ENCODE measurements at places on chromosomes 13 and 19. TPM values are rescaled to one million over a fixed set of nuclear protein-coding genes. Genes with fewer than 3 reads are reported as not detected.

DNA sequence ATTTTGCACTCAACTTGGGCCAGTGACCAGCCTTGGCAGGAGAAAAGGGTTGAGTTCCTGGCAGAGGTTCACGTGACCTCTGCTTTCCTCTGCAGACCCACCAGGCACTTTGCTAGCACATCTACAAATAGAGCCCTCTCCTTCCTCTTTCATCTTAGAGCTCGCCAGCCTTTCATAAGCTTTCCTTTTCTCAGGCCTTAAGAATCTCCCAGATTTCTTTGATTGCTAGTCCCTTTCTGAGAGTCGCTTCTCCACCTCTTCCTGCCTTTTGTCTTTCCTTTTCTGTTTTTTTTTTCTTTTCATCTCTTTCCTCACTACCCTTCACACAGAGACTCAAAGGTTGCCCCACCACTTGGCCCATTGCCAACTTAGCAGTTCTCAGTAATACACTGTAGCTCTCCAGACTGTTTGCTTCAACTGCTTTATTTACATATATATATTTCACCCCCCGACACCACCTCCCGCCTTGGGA, 375.7 kb upstream of the SPRY2 start:
- no peak overlapping the region for H3K27ac ChIP-seq
- H3K36me3 ChIP-seq: no peaks in the 10 kb centered on the region
- H3K4me3 ChIP-seq: no peak overlapping the region
- H3K4me1 ChIP-seq: no peaks in the 10 kb centered on the region

DNA sequence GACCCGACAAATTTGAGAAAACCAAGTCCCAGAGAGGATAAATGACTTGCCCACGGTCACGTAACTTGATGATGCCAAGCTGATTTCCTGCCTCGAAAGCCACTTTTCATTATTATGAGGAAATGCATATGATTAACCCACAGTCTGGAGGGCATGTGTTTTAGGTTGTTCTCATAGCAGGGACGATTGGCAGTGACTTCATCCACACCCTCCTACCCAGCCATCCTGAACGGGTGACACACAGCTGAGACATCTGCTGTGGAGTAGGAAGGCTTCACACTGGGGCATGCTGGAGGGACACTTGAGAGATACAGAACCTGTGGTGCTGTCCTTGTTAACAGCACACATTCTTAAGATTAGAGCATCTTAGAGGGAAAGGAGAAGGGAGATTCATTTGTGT, 65.4 kb upstream of the WDFY2 start:
- no peaks in the 10 kb centered on the region for H3K36me3 ChIP-seq
- H3K4me1 ChIP-seq: 0 out of 2 replicates have a peak, but pooled peaks cover 3% of the 10 kb centered on the region
- H3K27me3 ChIP-seq: no peaks in the 10 kb centered on the region
- H3K4me3 ChIP-seq: no peak overlapping the region
- H3K27ac ChIP-seq: no peak overlapping the region

- no peak overlapping the region for H3K27ac ChIP-seq
- H3K36me3 ChIP-seq: no peaks in the 10 kb centered on the region
- no peaks in the 10 kb centered on the region for H3K27me3 ChIP-seq
- H3K4me1 ChIP-seq: peaks cover 5% of the 10 kb centered on the region
- DNase-seq: no peak
- no peak overlapping the region for H3K4me3 ChIP-seq
Measured at GRCh38 chr19:12868540-12869112, 12.6 kb downstream of the DNASE2 start.

- H3K4me3 ChIP-seq: no peak overlapping the region
- no peak overlapping the region for H3K27ac ChIP-seq
- peaks cover 11% of the 10 kb centered on the region for H3K4me1 ChIP-seq
- H3K27me3 ChIP-seq: no peaks in the 10 kb centered on the region
Measured at GRCh38 chr13:42607546-42607945, 33.6 kb downstream of the TNFSF11 start.

GRCh38 chr19:41323430-41324125, 13.6 kb downstream of the CCDC97 start:
- H3K4me1 ChIP-seq: peaks cover 30% of the 10 kb centered on the region
- H3K27me3 ChIP-seq: no peaks in the 10 kb centered on the region
- no peak overlapping the region for H3K27ac ChIP-seq
- H3K36me3 ChIP-seq: peaks cover 33% of the 10 kb centered on the region
- H3K4me3 ChIP-seq: no peak overlapping the region

DNA sequence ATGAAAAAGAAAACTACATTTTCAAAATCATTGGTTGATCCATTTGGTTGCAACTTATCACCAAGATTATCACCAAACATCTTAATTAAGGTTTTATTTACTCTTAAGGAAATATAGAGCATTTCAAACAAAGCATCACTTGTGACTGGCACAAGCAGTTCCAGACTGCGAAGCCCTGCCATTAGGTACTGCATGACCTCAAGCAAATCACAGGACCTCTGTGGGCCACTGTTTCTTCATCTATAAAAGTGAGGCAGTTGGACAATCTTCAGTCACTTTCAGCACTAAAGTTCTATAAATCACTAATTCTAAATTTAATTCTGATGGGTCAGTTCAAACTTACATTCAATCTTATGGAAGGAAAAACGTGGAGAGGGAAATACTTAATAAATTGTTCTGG, 2.0 kb downstream of the ELF1 start:
- DNase-seq: no peak
- peak overlapping the region; percentile 100 for H3K27ac ChIP-seq
- H3K27me3 ChIP-seq: no peaks in the 10 kb centered on the region
- peak overlapping the region; percentile 90 for H3K4me3 ChIP-seq
- peaks cover 11% of the 10 kb centered on the region for H3K4me1 ChIP-seq
- H3K36me3 ChIP-seq: no peaks in the 10 kb centered on the region

DNA sequence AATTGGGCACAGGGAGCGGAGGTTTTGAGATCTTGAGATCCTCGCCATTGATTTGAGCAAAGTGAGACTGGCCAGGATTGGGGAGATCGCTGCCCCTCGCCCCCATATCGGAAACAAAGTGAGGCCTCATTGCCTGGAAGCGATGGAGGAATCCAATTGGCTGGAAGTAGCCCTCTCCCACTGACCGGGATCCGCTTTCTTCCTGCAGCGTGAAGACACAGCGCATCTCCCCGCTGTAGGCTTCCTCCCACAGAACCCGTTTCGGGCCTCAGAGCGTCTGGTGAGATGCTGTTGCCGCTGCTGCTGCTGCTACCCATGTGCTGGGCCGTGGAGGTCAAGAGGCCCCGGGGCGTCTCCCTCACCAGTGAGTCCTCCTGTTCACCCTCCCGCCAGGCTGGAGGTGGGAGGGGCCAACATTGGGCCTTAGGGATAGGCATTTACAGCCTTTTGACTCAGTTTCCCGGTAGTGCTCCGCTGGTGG, 438 bp downstream of the PRKCSH start:
- peak overlapping the region; percentile 99 for H3K4me3 ChIP-seq
- peaks cover 9% of the 10 kb centered on the region for H3K36me3 ChIP-seq
- peak overlapping the region; percentile 86 for H3K27ac ChIP-seq
- peaks cover 11% of the 10 kb centered on the region for H3K4me1 ChIP-seq

GRCh38 chr13:74550039-74550438, 415.8 kb upstream of the KLF12 start:
- no peak overlapping the region for H3K27ac ChIP-seq
- H3K27me3 ChIP-seq: no peaks in the 10 kb centered on the region
- H3K36me3 ChIP-seq: no peaks in the 10 kb centered on the region

GRCh38 chr19:46828484-46828883, 22.2 kb downstream of the AP2S1 start:
- H3K27me3 ChIP-seq: no peaks in the 10 kb centered on the region
- no peak for DNase-seq
- peaks cover 12% of the 10 kb centered on the region for H3K4me1 ChIP-seq
- H3K27ac ChIP-seq: no peak overlapping the region

GRCh38 chr19:46287585-46287984, 9.3 kb upstream of the HIF3A start:
- H3K4me3 ChIP-seq: no peak overlapping the region
- no peaks in the 10 kb centered on the region for H3K27me3 ChIP-seq
- H3K4me1 ChIP-seq: no peaks in the 10 kb centered on the region
- H3K27ac ChIP-seq: no peak overlapping the region

DNA sequence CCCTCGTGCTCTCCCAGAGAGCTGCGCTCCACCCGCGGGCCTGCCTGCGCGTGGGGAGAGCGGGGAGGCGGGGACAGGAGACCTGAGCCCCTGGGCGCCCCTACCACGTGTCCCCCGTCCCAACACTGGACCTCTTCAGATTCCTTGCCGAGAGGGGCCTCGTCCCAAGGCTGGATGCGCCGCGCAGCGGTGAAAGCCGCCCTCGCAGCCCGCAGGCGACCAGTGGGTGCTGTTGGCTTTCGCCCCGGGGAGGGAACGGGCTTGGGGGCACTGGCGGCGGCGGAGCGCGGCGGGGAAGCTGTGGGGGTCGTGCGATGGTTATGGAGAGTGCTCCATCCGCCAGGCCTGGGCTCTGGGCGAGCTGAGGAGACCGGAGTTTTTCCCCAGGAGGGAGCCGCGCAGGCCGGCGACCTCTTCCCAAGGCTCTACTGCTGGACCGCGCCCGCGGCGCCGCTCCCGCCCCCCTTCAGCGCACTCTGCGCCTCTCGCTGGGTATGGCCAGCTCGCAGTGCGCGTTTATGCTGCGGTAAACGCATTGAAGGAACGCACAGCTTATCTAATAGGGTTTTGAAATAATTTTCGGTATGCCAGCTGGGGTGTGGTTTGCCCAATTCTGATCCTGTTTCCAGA, 17.2 kb upstream of the RNF17 start:
- H3K36me3 ChIP-seq: no peaks in the 10 kb centered on the region
- DNase-seq: no peak
- H3K4me1 ChIP-seq: no peaks in the 10 kb centered on the region
- peak overlapping the region; percentile 30 for H3K4me3 ChIP-seq

The C19orf73 gene
- 0.90 TPM for total RNA-seq

The POSTN gene
- total RNA-seq: not detected

The MRPL4 gene
- 169 TPM for total RNA-seq

The ZNF253 gene
- total RNA-seq: 4.8 TPM

The HIF3A gene
- total RNA-seq: 0.18 TPM

The SKA3 gene
- total RNA-seq: 26.2 TPM

The ELANE gene
- total RNA-seq: not detected

The TNNT1 gene
- 0.62 TPM for total RNA-seq
